ENCODE measurements at places on chromosomes 12 and 14.

DNA sequence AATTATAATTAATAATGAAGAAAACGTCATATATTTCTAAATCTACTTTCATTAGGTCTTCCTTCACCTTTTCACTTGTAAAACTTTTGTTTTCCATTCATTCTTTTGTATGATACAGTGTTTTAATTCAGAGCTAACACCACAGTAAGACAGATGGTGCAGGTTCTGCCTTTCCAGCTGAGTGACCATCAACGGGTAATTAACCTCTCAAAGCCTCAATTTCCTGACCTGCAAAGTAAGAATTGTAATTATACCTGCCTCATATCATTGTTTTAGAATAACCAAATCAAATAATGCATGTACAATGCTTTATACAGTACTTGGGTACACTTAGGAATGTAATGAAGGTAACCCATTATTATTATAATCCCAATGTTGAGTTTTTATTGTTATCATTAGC, 157.6 kb downstream of the FOXA1 start:
- no peak for DNase-seq

GRCh38 chr12:50610171-50610570, 105.4 kb downstream of the DIP2B start:
- DNase-seq: no peak

GRCh38 chr12:109741286-109741969, 27.8 kb downstream of the FAM222A start:
- no peak for DNase-seq

DNA sequence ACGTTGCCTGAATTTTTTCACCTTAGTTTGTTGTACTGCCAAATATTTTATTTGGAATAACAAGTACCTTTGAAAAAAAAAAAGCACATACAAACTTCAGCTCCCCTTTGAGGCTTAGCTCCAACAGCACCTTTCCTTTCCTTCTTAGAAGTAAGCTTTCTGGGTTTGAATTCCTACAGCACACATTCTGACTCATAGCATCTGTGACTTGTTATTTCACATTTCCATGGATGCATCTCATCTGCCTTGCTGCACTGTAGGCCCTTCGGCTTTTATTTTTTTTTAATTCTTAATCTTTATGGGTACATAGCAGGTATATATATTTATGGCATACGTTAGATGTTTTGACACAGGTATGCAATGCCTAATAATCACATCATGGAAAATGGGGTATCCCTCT, 7.2 kb downstream of the LGALS3 start:
- no peak for DNase-seq

- no peak for DNase-seq
Measured at GRCh38 chr12:2251526-2252209, 198.9 kb downstream of the CACNA1C start.

- DNase-seq: no peak
Measured at GRCh38 chr12:57340104-57340503, 89.1 kb upstream of the STAC3 start.

DNA sequence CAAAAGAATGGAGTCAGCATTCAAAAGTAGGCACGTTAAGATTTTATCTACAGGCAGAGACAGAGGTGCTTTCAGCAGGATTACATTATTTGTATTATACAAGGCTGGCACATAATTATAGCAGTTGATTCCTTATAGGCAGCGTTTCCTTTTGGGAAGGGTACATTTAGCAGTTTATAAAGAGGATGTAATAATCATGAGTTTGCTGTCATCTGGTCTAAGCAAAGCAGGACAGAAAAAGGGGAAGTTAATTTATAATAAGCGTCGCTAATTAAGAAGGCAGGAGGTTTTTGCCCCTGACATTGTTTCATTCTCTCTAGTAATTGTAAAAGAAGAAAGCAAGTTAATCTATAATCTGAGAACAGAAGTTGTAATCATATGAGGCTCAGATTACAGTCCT, 259.9 kb upstream of the MDGA2 start:
- DNase-seq: no peak

DNA sequence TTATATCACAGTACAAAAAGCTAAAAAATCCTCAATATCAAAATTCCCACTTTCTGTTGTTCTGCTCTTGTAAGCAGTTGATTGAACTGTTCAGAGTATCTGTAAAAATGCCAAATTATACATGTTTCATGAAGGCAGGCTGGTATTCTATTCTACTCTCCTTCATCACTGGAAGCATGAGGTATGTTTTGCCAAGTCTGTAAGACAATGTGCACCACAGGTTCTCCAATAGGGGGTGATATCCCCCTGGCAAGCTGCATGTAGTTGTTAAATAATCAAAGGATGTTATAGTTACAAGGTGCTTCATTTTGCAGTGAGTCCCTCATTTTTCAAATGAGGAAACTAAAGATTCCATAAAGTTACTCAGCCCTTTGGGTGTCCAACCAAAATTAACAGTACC, 15.1 kb upstream of the NEK9 start:
- DNase-seq: no peak

- DNase-seq: no peak
Measured at GRCh38 chr12:26891704-26892103, 46.1 kb downstream of the INTS13 start.

- DNase-seq: no peak
Measured at GRCh38 chr12:124426594-124427555, 132.0 kb downstream of the RFLNA start.

GRCh38 chr12:71014180-71014785, 93.7 kb upstream of the PTPRR start:
- DNase-seq: no peak

DNA sequence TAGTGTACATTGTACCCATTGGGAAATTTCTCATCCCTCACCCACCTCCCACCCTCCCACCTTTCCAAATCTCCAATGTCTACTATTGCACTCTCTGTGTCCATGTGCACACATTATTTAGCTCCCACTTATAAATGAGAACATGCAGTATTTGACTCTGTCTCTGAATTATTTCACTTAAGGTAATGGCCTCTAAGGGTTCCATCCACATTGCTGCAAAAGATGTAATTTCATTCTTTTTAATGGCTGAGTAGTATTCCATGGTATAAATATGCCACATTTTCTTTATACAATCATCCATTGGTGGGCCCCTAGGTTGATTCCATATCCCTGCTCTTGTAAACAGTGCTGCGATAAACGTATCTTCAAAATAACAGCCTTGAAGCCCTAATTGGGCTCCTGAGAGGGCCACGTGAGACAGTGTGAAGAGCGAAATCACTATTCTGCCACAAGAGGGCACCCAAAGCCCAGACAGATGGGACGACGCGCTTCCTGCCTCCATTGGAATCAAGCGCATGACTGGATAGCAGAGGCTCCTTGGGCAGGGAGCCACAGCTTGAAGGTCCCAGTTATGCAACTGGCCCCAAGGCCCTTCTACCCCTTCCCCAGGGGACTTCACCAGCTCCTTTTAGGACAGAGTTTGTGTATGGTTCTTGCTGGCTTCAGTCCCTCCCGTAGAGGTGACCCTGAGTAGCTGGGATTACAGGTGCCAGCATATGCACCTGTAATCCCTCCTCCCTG, 21.3 kb upstream of the CD27 start:
- DNase-seq: peak; percentile 63

GRCh38 chr14:39085933-39086332, 17.1 kb downstream of the SEC23A start:
- no peak for DNase-seq

- no peak for DNase-seq
Measured at GRCh38 chr14:105331575-105332349, 17.2 kb downstream of the PACS2 start.

DNA sequence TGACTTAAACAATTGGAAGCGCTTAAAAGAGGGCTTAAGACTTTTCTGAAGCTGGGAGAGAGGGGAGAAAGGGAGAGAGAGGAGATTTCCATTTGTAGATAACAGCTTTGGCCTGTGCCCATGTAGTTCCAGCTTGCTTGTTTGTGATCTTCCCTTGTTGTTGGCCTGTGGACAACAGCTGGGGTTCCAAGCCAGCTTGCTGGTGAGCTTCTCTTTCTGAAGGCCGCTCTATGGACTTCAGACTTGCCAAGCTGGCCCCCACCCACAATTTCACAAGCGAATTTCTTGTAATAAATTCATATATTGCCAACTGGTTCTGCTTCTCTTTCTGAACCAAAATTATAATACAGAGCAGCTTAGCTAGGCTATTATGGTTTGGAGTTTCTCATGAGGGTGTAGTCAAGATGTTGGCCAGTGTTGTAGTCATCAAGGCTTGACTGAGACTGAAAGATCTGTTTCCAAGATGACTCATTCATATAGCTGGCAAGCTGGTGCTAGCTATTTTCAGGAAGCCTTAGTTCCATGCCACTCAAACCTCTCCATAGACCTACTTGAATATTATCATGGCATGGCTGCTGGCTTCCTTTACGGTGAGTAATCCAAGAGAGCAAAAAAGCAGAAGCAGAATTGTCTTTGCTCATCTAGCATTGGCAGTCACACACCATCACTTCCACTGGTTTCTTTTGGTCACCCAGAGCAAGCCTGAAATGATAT, 89.4 kb downstream of the ATP23 start:
- no peak for DNase-seq

GRCh38 chr12:82437744-82438143, 79.4 kb downstream of the METTL25 start:
- DNase-seq: no peak

GRCh38 chr12:57471661-57472060, 8.0 kb downstream of the ARHGAP9 start:
- DNase-seq: no peak

DNA sequence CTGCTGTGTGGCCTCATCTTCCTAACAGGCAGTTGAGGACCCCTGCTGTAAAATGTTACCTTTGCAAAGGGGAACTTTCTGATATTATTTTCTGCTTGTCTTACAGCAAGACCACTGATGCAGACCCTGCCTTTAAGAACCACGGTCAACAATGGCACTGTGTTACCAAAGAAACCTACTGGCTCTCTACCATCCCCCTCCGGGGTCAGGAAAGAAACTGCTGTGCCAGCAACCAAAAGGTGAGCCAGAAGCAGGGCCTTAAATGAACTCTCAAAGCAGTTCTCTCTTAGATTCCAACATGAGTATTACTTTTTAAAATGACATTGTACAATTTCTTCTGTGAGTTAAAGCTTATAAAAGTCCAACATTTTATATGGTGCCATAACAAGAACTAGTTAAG, 72.2 kb downstream of the EML1 start:
- no peak for DNase-seq

GRCh38 chr14:99774556-99775307, 18.5 kb upstream of the EML1 start:
- DNase-seq: no peak

DNA sequence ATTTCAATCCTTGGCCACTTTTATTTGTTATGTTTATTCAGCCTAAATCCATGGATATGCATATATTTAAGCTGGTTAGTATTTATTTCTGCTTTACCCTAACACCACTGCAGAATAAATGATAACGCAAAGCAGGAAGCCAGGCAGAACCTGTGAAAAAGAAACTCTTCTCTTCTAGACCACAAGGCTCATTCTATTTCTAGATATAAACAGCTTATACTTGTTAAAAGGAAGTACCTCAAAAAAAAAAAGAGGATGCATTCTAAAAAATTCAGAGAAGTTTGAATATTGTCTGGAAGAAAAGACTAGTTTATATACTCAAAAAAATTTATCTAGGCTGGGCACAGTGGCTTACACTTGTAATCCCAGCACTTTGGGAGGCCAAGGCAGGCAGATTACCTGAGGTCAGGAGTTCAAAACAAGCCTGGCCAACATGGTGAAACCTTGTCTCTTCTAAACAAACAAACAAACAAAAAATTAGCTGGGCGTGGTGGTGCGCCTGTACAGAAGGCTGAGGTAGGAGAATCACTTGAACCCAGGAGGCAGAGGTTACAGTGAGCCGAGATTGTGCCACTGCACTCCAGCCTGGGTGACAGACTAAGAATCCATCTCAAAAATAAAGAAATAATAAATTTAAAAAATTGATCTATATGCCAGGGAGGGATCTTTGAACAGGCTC, 55.8 kb downstream of the GALNT4 start:
- no peak for DNase-seq

GRCh38 chr14:90393966-90394365, 2.9 kb upstream of the CALM1 start:
- no peak for DNase-seq

DNA sequence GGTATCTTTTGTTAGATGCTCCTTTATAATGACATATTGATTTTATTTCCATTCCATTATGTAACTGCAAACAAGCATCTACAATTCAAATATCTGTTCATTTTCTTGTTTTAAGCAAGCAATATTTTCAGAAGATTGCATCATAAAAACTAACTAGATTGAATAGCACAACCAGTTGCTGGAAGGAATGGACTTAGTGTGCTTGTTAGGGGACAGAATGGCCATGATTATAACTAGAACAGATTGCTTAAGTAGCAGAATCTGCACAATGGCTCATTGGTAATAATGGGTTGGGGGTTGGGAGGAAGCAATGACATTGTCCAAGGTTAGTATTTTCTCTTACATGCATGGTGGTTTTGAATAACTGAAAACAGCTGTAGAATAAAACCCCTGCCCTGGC, 939.5 kb downstream of the SLC16A7 start:
- no peak for DNase-seq

DNA sequence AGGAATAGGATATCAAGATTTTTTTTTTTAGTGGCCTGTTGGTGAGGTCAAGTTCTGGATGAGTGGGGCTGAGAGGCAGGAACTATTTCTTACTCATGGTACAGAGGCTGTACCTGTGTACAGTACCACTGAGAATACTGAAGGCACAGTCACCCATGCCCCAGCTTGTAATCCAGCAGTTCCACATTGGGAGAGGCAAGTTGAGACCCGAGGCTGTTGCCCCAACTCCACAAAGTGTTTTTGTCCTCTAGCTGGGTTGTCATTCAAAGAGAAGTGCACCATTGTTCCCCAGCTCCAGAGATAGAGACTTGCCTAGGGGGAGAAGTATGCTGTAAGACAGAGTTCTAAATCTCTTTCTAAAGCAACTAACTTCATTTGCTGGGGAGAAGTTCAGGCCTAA, 38.7 kb downstream of the ARID2 start:
- no peak for DNase-seq

- DNase-seq: peak; percentile 57
Measured at GRCh38 chr12:49331380-49332222, 5.4 kb downstream of the C1QL4 start.

GRCh38 chr12:29041621-29042020, 107.5 kb upstream of the FAR2 start:
- DNase-seq: no peak

- DNase-seq: no peak
Measured at GRCh38 chr14:31128601-31129526, 78.7 kb downstream of the HECTD1 start.

- DNase-seq: no peak
Measured at GRCh38 chr12:22529281-22530060, 14.9 kb downstream of the C2CD5 start.
